ENCODE measurements at places on chromosomes 12 and 14. TPM values are rescaled to one million over a fixed set of nuclear protein-coding genes. Genes with fewer than 3 reads are reported as not detected.

- no peak for DNase-seq
Measured at GRCh38 chr12:129193263-129193871, 340.1 kb downstream of the GLT1D1 start.

DNA sequence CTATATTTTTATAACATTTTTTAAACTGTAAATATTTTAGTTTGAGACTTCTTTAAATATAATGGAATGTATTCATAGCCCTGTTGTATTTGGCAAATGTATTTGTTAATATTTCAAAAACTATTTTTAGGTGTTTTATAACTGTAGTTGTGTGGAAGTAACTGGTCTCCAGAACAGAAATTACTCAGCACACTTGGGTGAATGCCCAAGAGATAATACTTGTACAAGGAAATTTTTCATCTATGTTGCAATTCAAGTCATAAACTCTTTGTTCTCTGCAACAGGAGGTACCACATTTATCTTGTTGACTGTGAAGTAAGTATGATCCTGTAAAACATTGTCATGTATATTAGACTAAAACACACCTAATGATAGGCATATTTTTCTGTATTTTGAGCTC, 72.8 kb downstream of the SLCO1B3 start:
- no peak for DNase-seq

DNA sequence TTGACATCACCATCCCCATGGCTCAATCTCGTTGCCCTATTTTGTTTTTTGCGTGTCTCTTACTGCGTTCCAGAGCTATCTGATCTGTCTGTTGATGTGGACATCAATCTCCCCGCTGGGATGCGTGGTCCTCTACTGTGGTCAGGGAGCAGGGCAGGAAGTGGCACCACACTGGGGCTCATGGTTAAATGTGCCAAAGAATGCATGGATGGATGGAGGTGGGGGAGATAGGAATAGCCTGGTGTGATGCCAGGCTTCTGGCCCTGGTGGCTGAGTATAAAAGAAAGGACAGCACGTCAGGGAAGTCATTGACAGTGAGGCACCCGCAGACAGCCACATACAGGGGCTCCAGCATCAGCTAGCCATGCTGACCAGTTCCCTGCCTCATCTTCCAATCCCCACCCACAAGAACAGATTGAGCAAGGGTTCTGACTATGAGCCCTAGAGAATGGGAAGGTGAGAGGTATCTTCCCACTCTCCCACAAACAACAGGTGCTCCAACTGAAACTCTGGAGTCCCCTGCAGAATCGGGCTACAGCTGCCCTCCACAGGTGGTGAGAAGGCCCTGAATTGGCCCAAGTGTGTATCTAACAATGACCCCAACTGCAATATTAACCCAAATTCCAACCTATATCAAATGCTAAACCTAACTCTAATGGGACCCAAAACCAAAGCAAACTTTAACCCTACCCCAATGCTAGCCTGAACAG, 2.7 kb upstream of the BEGAIN start:
- DNase-seq: no peak

GRCh38 chr12:76562130-76562529, 2.6 kb upstream of the OSBPL8 start:
- DNase-seq: no peak

Gene MANSC4
- not detected for polyA plus RNA-seq

Measured in naive thymus-derived CD8-positive, alpha-beta T cell (primary cell).